ENCODE measurements at places on chromosomes 6 and 20.

GRCh38 chr20:33373735-33374605, 27.3 kb downstream of the CDK5RAP1 start:
- DNase-seq = no peak

GRCh38 chr20:9156529-9157280, 87.8 kb downstream of the PLCB4 start:
- DNase-seq = no peak

- no peak for DNase-seq
Measured at GRCh38 chr20:49097159-49097558, 51.0 kb downstream of the CSE1L start.

DNA sequence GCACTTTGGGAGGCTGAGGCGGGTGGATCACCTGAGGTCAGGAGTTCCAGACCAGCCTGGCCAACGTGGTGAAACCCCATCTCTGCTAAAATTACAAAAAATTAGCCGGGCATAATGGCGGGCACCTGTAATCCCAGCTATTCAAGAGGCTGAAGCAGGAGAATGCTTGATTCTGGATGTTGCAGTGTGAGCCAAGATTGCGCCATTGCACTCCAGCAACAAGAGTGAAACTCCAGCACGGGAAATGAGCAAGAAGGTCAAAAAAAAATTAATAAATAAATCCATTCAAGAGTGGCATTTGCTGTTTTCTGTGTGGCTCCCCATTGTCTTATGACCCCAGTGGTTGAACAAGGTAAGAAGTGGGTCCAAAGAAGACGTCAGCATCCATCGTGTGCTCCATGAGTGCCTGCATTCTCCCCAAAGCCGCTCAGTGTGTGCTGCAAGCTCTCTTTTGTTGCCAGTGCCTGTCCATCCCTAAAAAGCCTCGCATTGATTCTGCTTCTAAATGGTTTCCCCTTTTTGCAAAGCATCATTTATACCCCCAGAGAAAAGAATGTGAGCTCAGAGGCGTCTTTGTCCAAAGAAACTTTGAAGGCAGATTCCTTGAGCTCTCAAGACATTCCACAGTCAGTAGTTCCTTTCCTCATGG, 38.8 kb upstream of the MAP3K4 start:
- DNase-seq = no peak

- DNase-seq = no peak
Measured at GRCh38 chr6:17662585-17662984, 44.1 kb downstream of the NUP153 start.

Measured in CD14-positive monocyte (primary cell).